Choroid plexus epithelial cell (primary cell): ENCODE measurements at places on chromosomes 2 and 18.

DNA sequence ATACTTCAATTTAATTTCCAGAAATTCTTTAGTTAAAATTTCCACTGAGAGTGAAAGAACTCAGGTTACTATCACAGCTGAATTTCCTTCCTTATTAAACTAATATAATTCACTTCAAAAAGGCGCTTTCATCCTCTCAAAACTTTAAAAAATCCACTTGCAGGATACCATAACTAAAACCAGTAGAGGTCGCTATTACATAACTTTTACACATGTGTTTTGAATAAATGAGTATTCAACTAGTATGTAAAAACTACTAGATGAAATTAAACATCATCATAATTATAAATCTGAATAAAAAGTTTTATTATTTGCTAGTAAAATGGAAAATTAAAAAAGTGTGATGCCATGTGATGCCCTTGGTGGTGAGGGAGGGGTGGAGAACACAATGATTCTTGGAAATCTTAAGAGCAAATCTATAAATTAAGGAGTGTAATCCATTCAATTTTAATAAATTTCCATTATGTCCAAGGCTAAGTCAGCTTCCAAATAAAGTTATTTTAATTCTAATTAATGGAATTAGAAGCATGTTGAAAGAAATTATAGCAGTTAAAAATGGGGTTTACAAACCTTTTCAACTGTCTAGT lies 61.4 kb downstream of the SOS1 start:
- DNase-seq, result peak; percentile 76

DNA sequence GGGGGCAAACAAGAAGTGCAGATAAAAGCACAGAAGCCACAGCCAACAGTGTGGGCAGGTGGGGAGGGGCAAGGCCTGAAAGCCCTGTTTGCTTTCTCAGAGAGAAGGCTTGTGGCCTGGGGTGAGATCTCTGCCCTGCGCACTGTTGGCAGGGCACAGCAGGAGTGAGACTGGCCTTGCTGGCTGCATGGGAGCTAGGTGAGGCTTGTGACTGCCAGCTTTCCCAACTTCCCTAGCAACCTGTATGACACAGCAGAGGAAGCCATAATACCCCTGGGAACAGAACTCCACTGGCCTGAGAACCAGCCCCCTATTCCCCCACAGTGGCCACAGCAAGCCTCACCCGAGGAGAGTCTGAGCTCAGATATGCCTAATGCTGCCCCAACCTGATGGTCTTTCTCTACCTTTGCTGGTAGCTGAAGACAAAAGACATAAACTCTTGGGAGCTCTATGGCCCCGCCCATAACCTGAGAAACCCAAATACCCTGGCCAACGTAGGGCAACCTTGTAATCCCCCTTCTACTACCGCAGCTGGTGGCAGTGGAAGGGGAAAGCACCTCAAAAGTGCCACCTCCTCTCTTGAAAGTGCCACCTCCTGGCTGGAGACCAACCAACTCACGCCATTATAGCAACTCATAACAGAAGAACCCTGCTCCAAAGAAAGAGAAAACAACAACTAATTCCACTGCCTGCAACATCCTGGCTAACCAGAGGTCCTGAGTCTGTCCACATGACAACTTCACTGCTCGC lies 44.4 kb downstream of the LCT start:
- no peak for DNase-seq

DNA sequence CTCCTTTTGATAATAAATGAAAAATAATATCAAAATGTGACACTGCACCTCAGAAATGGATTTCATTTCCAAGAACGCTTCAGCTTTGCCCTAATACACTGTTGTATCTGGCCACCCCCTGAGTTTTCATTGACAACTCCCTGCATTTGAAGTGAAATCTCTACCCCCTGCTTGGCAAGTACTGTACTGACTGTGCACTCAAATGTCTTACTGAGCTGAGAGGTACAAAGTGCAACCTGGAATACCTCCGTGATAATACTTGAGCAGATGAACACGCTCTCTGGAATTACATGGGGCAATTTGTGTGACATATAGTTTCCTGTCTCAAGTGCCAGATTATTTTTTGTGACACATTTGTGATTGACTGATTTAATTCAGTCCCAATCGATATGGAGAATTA lies 231.1 kb downstream of the LRP1B start:
- DNase-seq, result peak; percentile 19

- DNase-seq, result no peak
These were observed 87.5 kb downstream of the SATB2 start for GRCh38 chr2:199370150-199370780.

DNA sequence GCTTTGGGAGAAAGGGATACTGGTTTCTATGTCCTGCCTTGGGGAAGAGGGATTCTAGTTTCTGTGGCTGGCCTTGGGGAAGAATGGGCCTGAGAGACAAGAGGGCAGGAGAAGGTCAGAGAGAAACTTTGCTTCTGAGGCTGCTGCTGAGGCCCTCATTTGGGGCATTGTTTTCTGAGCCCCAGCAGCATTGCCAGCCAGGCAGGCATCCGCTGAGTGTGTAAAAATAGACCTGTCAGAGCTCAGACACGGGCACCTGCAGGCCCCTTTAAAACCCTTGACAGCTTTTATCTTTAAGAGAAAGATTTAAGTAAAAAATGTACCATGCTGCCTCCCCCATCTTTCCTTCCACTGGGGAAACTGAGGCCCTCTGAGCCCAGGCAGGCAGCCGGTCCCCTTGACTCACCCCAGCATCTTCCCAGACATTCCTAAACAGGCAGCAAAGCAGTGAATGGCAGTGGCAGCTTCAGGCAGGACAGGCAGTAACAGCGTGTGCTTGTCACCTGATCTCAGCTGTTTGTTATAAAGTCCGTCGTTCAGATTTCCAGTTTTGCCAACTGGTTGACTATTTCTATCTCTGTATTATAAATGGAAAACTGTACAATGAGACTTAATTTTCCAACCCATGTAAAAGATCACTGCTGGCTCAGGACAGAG lies 27.6 kb downstream of the MLPH start:
- DNase-seq, result no peak

GRCh38 chr2:72094701-72095100 lies 53.0 kb downstream of the CYP26B1 start:
- DNase-seq, result no peak

DNA sequence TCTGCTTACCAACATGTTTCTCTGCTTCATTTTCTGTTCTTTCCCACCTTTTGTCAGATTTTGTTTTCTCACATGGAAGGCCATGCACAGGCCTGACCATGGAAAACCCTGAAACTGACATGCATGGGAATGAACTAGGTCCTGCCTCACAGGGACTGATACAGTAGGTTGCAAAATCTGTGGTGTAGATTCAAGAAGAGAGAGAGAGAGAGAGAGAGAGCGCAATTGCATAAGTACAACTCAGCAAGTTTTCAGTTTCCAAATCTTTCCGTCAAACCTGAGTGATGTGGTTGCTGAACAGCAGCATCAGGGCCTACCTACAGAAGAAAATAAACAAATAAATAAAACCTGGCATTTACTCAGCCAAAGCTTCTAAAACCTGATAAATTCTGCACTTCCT lies 87.5 kb upstream of the RNF152 start:
- DNase-seq, result peak; percentile 80

DNA sequence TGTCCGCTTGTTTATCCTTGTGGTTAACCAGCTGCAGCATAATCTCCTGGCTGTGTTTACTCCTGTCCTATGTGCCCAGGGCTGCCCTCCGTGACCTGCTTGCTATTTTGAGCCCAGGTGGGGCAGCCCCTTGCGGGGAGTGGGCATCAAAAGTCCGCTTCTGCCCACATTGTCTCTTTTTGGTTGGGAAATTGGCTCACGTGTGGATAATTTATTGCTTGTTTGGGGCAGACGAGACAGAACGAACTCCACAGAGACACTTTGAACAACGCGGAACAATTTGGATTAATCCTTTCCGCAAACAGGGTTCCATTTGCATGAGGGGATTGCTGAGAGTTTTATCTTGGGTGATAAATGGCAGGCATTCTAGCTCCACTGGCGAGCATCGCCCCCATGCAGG lies 8.1 kb upstream of the CXCR4 start:
- no peak for DNase-seq

DNA sequence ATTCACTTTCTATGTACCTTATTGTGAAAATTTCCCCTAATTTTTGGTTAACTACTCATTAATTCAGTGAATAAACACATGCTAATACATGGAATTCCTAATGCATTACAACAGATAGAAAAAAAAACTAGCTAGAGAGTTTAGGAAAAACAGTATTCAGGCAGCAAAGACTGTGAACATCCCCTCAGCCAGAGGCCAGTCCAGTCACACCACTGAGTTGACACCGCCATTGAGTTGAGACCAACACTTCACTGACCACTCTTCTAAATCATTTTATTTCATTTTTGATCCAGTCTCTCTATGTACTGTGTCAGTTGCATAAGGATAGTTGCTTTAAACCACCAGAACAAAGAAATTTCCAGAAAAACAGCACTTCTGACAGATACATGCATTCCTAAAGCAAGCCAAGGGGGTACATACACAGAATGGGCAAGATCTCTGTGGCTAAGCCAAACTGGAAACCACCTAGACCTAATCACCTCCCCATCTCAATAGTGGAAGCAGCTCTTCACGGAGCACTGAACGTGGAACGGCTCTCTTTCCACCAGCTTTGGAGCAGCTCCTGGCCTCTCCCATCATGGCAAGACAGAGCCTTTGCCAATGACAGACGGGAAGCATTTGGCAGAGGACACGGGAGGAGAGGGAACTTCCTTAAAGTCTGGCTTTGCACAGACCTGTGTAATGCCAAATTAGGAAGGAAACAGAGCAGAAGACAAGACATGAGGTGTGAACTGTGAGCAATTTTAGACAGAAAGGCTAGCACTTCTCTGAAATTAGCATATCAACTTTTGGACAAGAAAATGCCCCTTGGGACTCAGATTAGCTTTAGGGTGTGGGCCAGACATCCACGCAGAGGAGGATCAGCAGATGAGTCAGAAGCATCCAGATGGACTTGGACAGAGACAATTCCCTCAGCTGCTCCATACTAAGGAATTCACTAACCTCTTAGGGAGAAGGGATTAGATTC lies 36.4 kb downstream of the CACNB4 start:
- peak; percentile 43 for DNase-seq

DNA sequence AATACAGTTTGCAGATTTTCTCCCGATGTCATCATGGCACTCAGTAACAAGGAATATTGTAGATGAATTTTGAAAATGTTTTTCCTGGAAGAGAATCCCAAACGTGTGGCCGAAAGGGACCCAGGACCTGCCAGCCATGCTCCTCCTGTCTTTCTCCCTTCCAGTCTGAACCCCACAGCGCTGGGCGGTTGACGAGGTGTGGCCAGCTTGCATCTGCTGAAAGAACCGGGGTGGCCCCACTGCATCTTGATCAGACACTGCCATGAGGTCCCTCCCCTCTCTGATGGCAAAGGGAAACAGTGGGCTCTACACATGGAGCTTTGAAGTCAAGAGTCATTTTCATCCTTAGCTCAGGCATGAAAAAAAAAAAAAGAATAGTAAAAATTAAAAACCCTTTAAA lies 240.3 kb downstream of the AGAP1 start:
- no peak for DNase-seq

DNA sequence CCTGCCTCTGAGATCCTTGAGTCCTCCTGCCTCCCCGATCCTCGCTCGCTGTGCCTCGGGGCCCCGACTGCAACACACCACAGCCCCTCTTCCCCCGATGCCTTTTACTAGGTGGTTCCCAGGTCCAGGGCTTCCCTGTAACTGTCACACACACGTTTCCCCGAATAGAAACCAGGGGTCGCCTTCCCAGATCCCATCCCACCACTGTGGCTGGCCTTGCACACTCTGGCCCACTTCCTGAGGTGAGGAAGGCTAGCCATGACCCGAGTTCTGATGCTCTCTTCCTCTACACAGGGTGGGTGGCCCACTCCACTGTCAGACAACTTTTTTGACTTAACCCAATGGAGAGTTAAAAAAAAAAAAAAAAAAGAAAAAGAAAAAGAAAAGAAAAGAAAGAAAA lies 139.6 kb upstream of the ASB18 start:
- no peak for DNase-seq

DNA sequence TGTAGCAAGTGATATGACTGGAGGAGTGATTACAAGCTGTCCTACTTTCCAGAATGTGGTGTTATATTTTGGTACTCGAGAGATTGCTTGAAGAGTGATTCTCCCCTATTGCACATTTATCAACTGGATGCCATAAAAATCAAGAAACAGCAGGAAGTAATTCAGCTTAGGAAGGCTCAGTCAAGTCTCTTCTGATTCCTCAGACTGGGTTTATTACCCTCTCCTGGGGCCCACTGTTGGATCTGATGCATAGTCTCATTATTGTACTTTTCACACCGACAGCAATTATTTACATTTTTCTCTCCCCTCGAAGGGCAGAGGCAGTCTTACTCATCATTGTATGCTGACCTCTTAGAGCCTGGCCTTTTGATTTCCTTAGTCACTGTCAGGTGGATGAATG lies 9.3 kb downstream of the NOSTRIN start:
- no peak for DNase-seq

GRCh38 chr2:121890041-121890440 lies 134.6 kb downstream of the TSN start:
- no peak for DNase-seq

- DNase-seq, result no peak
These were observed 571.6 kb downstream of the ARHGAP15 start for GRCh38 chr2:143700865-143701264.

DNA sequence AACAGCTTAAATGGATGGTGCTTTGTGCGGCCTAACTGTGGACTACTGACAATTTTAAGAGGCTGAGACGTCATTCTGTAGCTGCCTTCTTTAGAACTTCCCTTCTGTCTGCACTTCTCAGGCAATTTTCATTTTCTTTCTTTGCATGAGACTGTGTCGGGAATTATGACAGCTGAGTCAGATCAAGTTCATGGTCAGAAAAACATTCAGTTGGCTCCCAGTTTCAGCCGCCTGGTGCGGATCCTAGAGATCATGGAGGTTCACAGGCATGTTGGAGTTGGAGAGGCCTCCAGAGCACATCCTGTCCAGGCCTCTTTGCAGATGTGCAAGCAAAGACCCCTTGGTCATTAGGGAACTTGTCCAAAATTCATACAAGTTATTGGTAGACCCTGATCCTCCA lies 135.0 kb downstream of the TANC1 start:
- peak; percentile 62 for DNase-seq

DNA sequence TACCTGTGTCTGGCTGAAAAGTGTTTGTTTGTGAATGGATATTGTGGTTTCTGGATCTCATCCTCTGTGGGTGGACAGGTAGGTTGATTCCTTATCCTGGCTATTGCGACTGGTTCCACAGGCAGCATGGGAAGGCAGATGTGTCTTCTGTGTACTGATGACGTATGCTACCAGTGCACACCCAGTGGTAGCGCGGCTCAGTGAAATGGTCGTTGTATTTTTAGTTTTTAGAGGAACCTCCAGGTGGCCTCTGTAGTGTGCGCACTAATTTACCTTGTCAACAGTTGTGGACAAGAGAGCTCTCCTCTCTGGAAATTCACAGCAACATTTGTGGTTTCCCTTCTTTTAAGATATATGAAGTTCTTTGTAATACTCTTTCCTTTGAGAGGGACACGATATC lies 52.5 kb downstream of the CCDC74A start:
- DNase-seq, result no peak

DNA sequence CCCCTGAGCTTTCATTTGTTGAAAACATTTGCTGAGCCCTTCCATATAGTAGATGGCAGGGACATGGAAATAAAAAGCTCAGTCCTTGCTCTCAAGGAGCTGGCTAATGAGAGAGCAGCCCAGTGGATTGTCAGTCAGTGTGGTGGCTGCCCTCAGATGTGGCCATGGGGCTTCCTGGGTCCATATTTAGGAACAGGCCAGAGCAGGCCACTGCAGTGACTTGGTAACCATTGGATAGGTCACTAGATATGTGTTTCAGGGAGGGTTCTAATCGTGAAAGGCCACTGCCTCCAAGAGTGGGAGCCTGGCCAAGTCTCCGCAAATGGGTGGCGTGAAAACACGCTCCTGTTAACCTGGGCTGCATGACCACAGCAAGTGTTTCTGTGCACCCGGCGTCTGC lies 37.4 kb downstream of the NPAS2 start:
- no peak for DNase-seq
